ENCODE measurements at places on chromosomes 5 and 9. TPM values are rescaled to one million over a fixed set of nuclear protein-coding genes. Genes with fewer than 3 reads are reported as not detected.

Gene KCNIP1
- not detected for total RNA-seq

Gene TTC16
- total RNA-seq, result not detected

Gene OCLN
- total RNA-seq, result 29.0 TPM

Gene BNC2
- total RNA-seq, result 6.5 TPM

Gene BAAT
- total RNA-seq, result not detected

Gene SPINK6
- total RNA-seq, result not detected

Gene BARHL1
- not detected for total RNA-seq

Gene SERF1A
- total RNA-seq, result 11.4 TPM

Gene TBC1D9B
- total RNA-seq, result 41.9 TPM

Gene GOLM1
- 75.7 TPM for total RNA-seq

Gene MSMP
- 187 TPM for total RNA-seq

Gene UNC5A
- total RNA-seq, result 0.30 TPM

Gene IL4
- not detected for total RNA-seq

Gene PCDHA9
- under 0.01 TPM for total RNA-seq

Gene SPINK7
- not detected for total RNA-seq

Gene DEPDC1B
- 17.3 TPM for total RNA-seq

Gene CEL
- not detected for total RNA-seq

Gene GLRA1
- not detected for total RNA-seq

Gene FGD3
- not detected for total RNA-seq

Gene SNCAIP
- 19.8 TPM for total RNA-seq

Gene SPATA31D4
- total RNA-seq, result not detected

Gene PCDHA10
- total RNA-seq, result 0.15 TPM

Gene FBLL1
- total RNA-seq, result 0.30 TPM

Gene SPAAR
- 14.3 TPM for total RNA-seq

Gene SPZ1
- total RNA-seq, result not detected

Data from epithelial cell of umbilical artery (primary cell).